Brain pericyte (primary cell): ENCODE measurements at places on chromosomes 13 and 19.

GRCh38 chr13:57825066-57825465 is 193.5 kb downstream of the PCDH17 start:
- no peak for DNase-seq

DNA sequence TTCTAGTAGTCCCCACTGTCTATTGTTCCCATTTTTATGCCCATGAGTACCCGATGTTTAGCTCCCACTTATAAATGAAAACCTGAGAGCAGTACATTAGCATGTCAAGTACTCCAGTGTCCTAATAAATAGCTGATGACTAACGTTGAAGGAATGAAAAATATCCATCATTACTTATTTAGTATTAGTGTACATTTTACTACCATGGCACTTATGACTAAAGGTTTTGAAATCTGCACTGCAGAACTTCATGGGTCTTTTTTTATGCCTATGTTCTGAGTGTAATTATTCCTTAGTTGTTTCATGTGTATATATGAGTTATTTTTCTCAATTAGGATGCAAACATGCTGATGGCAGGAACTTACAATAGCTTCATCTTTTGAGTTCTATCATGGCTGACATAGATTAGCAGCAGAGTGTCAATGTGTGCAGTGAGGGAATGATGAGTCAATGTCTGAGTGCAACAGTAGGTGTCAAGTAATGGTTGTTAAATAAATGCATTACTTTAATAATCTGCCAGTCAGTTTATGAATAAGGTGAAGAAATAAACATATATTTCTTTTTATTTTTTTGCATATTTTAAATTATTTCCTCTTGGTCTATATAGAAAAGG is 188.4 kb downstream of the ITGBL1 start:
- DNase-seq = no peak

DNA sequence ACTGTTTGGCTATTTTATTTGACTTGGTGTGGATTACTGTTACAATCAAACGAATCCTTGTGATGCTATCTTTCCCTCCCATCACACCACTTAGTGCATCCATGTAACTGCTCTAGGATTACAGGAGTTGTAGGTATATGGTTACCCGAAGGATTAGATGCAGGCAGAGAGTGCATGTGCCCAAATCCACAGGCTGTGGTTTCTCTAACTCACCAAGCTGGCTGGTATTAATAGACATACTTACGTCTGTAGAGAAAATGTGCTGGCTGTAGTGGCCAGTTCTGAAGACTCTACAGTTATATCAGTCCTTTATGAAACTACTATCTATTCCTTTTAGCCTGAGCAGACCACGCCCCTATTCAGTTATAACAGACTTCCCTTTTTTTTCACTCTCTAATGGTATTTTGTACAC is 1.1 kb upstream of the HMGB1 start:
- no peak for DNase-seq

- DNase-seq = no peak
Observed at GRCh38 chr13:105116966-105117365, 1418.5 kb downstream of the EFNB2 start.

- DNase-seq = no peak
Observed at GRCh38 chr13:54999399-54999907, 1970.8 kb downstream of the OLFM4 start.

- DNase-seq = peak; percentile 29
Observed at GRCh38 chr13:32284927-32285632, 30.1 kb downstream of the ZAR1L start.

DNA sequence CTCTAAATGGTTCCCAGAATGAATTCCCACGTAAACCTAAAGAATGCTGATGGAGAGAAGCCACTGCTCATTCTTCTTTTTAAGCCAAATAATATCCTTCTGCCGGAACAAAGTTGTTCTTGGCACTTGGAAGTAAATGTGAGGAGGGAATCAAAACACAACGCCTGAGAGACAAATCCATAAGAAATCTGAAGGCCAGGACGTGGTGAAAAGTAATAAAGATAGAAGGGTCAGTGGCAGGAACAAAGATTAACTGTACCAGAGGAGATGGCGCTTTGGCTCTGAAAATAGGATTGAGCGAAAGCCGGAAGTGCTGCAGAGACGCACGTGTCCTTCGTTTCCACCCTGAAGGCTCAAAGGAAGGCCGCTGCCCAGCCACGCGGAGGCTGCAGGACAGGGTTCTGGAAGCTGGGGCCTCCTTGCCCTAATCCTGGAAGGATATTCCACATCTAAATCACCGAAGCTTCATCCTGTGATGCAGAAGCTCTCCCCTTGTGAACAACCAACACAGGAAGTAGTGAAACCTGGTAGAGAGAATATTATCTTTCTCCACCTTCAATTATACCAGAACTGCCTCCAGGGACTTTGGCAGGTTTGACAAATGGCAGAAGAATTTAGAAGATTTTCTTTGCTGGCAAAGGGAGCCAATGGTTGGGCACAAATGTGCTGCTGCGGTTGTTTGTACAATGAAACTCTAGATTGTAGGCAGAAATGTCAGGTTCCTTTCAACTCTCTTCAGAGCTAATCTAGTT is 214.6 kb upstream of the SERP2 start:
- no peak for DNase-seq

DNA sequence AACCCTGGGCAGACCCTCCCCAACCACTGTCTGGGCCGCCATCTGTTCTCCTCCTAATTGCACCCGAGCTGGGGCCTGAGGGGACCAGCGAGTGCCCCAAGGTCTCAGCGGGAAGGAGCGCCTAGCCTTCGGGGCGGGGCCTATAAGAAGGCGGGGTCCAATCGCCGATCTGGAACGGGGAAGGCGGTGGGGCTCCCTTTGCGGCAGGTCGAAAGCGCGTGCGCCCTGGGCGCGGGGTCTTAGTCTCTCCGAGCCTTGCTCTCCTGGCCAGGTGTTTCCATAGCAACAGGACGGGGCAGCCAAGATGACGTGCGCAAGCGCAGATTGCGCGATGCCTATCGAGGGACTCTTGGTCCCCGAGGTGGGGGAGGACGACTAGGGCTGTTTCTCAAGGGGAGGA is 2.8 kb downstream of the MAST1 start:
- no peak for DNase-seq

DNA sequence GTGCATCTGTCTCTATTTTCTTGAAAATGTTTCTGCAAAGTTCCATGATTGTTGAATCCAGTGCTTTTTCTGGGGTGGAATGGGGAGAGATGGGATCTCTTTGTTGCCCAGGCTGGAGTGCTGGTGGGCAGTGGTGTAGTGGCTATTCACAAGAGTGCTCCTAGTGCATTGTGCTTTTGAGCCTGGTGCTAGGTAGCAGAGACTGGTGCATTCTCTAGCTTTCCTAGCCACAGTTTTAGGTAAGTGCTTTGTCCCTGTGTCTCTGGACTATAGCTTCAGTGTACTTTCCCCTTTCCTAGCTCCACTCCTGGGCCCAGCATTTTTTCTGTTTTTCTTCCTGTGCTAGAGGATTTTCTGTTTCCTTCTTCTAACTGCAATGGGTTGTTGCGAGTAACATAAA is 825.6 kb downstream of the SLITRK6 start:
- DNase-seq = no peak

DNA sequence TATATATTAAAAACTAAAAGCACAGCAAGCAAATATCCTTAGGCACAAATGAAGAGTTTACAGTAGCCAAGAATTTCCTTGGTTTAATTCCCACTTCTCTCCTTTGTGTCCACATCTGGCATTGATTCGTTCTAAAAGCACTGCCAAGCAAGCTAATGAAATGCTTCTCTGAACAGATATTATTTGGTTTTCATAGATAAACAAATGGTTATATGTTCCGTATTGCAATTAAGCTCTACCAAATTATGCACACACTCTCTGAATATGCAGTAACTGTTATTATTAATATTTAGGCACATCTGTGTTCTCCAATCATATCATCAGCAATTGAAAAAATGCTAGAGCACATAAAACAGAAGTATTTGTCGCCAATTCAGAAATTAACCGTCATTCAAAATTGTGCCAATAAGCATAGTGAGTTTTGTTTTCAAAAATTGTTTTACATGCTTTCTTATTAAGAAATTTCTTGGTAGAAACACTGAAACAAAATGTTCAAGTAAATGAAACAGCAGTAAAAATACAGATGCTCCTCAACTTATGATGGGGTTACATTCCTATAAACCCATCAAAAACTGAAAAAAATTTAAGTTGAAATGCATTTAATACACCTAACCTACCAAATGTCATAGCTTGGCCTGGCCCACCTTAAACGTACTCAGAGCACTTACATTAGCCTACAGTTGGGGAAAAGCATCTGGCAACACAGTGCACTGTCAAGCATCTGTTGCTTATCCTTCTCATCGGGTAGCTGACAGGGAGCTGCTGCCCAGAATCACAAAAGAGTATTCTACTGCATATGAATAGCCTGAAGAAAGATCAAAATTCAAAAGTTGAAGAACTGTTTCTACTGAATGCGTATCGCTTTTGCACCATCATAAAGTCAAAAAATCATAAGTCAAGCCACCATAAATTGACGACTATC is 2134.7 kb downstream of the PCDH9 start:
- no peak for DNase-seq
